ENCODE measurements at places on chromosomes 6 and 20.

- no peak for DNase-seq
These were observed 87.0 kb downstream of the SGK1 start for GRCh38 chr6:134230940-134231339.

DNA sequence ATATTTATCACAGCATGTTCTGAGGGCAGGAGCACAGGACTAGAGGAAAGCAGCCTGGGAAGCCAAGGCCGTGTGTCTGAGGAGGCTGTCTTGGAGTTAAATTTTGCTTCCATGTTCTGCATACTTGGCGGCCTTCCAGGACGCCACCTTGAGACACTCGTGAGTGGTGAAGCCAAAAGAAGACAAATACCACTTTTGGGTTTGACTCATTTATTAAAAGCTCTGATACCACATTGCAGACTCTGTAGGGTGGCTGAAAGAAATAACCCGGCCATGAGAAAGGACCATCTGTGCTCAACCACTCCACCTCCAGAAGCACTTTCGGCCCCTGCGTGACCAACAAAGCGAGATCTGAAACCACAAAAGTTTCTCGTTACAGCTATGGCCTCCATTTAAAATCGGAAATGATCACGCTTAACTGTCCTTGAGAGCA lies 120.0 kb downstream of the TMEM242 start:
- no peak for DNase-seq

- DNase-seq = no peak
These were observed 156.9 kb upstream of the BEND3 start for GRCh38 chr6:107272246-107272645.

DNA sequence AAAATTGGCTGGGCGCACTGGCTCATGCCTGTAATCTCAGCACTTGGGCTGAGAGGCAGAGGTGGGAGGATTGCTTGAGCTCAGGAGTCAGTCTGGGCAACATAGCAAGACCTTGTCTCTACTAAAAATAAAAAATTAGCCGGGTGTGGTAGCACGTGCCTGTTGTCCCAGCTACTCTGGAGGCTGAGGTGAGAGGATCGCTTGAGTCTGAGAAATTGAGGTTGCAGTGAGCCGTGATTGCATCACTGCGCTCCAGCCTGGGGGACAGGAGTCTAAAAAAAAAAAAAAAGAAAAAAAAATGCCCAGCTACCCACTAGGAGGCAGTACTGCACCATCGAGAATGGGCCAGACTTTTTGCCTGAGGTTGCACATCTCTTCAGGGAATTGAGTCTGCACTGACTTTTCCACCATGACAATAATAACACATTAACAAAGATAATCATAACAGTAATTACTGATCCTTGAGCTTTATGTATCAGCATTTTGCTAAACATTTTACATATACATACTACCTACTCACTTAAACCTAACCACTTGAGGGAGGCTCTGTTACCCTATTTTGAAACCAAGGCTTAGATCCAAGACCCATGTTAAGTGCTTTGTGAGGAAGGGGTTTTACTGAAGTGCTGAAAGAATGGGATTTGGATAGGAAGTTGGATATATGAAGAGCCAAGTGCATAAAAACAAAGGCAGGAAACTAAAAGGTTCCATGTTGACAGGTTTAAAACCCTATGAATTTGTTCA lies 21.0 kb downstream of the SRSF3 start:
- DNase-seq = no peak

- no peak for DNase-seq
These were observed 132.3 kb downstream of the TINAG start for GRCh38 chr6:54440549-54440948.

- DNase-seq = no peak
These were observed 16.2 kb upstream of the TREM1 start for GRCh38 chr6:41302638-41303037.

GRCh38 chr6:90860822-90861601 lies 274.1 kb upstream of the MAP3K7 start:
- no peak for DNase-seq

DNA sequence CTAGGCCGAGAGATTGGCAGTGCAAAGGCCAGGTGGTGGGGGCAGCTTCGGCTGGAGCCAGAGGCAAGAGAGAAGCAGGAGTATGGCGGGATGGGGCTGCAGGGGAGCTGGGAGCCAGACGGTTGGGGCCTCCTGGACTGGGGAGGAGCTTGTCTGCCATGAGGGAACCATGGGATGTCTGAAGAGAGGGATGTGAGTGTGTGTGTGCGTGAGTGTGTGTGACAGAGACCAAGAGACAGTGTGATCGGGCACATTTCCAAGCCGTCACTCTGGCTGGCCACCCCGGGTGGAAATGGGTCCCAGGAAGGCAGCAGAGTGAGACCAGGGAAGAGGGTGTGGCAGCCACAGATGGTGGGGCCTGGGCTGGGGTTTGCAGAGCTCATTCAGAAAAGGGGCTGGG lies 13.8 kb downstream of the PHACTR3 start:
- no peak for DNase-seq

GRCh38 chr6:109767961-109768360 lies 76.9 kb downstream of the FIG4 start:
- DNase-seq = no peak

DNA sequence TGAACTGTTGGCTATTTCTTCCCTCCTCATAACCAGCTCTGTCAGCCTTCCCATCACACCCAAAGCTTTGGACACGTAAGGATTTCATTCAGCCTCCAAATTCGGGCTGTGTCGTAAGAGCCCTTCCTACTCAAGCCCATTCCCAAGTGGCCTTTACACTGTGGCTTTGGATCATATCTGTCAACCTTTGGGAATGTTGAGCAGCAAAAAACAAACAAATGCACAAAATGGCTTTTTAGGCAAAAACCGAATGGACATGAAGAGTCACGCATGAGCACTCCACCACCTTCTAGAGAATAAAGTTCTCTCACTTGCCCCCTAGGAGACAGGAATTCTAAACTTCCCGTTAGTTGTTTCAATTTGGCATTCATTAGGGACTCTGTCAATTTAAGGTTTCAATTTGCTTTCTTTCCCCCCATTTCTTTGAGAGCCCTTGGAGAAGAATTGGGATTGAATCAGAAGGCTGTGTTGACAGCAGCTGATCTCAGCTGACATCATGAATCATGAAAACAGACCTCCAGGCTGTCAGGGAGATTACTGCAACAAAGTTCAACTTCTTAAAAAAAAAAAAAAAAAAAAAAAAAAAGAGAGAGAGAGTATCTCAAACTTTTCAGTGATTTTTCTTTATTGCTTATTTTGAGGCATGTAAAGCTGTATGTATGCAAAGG lies 110.3 kb downstream of the BCAS1 start:
- DNase-seq = no peak

- DNase-seq = no peak
These were observed 16.8 kb downstream of the RPL7L1 start for GRCh38 chr6:42896178-42896719.

DNA sequence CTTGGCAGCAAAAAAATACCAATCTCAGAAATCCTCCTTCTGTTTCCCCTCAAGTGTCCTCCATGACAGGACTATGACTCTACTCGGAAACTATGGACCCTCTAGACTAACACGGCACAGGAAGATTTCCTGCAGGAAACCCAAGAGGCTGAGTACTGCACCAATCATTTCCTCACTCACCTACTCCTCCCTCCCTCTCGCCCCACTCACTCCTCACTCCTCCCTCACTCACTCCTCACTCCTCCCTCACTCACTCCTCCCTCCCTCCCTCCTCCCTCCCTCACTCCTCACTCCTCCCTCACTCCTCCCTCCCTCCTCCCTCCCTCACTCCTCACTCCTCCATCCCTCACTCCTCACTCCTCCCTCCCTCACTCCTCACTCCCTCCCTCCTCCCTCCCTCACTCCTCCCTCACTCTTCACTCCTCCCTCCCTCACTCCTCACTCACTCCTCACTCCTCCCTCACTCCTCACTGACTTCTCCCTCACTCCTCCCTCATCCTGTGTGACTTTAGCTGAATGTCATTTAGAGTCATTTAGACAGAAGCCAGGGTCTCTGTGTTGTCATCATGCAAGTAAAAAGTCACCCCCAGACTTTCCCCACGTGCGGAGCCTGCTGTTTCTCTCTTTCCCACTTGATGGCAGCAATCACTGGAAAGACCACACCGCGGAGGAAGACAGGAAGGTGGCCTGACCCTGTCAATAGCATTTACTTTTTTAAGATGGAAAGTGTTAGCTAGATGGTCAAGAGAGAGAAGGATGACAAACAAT lies 226.8 kb upstream of the PDE10A start:
- DNase-seq = no peak

GRCh38 chr6:74689601-74690000 lies 516.3 kb downstream of the COL12A1 start:
- DNase-seq = no peak

GRCh38 chr20:31570021-31570463 lies 35.0 kb upstream of the ID1 start:
- DNase-seq = no peak

DNA sequence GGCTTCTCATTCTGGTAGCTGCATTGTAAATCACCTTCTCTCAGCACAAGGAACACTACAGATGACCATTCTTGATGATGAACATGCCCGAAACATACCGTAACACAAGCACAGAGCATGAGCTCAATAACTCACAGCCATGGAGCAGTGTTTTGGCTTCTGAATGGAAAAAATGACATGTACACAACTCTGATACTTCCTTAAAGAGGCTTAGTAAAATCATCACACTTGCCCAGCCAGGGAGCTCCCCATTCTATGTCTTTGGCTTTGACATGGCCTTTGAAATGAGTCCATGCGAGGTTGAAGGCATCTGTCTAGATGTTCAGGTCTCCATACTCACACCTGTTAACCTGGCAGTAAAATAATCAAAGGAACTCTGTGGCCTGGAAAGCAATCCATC lies 87.6 kb downstream of the MYB start:
- DNase-seq = no peak

- no peak for DNase-seq
These were observed 381.6 kb upstream of the CNR1 start for GRCh38 chr6:88547768-88548167.

DNA sequence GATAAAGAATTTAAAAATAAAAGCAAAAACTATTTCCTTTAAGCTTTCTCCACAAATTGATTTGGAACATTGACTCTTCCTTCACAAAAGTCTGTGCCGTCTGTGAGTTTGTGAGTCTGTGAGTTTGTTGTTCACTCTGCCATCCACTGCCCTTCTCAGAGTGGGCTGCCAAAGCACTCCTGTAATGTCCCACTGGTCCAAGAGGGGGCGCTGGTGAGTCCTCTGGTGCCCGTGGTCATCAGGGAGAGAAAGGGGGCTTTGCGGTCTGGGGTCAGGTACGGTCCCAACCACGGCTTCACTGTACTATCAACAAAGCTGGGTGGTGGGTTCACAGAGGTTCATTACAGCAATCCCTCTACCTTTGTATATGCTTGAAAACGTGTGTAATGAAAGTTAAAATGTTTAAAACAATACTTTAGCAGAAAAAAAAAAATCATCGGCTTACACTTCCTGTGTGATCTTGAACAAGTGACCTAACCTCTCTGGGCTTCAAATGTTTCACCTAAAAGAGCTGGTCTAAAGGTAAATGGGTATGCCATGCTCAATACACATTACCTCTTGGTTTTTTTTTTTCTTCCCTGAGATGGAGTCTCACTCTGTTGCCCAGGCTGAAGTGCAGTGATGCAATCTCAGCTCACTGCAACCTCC lies 5.6 kb upstream of the ANKRD60 start:
- no peak for DNase-seq

DNA sequence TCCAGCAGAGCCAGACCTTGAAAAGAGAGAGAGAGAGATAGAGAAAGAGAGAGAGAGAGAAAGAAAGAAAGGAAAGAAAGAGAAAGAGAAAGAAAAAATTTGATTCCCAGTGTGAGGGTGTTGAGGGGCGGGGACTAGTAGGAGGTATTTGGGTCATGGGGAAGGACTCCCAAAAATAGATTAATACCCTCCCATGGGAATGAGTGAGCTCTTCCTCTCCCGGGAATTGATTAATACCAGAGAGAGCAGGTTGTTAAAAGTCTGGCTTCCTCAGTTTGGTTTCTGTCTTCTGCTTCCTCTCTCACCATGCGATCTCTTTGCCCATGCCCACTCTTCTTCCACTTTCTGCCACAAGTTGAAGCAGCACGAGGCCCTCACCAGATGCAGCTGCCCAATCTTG lies 28.8 kb upstream of the CFAP206 start:
- DNase-seq = no peak

- no peak for DNase-seq
These were observed 224.3 kb downstream of the UBE3D start for GRCh38 chr6:82841309-82841708.

DNA sequence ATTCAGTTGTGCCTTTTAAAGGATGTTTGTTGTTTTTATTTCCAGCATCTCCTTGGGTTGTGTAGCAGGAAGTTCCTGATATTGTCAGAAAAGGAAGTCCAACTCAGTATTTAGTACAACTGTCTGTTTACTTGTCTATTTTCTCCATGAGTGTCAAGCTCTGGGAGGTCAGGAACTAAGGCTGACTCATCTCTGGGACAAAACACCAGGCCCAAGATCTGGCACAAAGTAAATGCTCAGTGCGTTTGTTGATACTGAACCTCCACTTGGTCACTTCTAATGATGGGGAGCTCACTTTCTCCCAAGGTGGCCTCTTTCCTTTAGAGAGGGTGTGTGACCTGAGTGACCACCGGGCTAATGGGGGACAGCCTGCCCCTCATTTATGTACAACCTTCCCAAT lies 12.6 kb upstream of the PIGU start:
- DNase-seq = no peak

- DNase-seq = no peak
These were observed 677.5 kb downstream of the HDGFL1 start for GRCh38 chr6:23246896-23247295.

- DNase-seq = no peak
These were observed 1.3 kb downstream of the EPB41L2 start for GRCh38 chr6:131061751-131062119.

- peak; percentile 58 for DNase-seq
These were observed at the start of gene BCL2L1 for GRCh38 chr20:31722257-31723068. TSS of gene BCL2L1 (minus strand) at chr20:31722868. CDS start at chr20:31722218, 650 bp downstream.

DNA sequence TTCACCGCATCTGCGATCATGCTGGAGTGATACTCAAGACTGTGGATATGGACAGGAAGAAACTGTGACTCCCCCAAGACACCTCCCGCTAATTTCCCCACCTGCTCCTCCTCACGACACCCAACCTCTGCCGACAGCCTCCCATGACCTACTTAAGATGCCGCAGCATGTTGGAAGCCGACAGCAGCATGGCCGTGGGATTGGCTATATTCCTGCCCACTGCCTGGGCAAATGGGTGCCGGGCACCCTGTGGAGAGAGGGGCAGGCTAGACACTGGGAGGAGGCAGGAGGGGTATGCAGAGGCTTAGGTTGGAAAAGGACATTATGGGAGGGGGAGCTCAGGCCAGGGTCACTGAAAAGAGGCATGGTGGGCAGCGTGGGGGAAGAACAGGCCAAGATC lies 4.5 kb downstream of the IDH3B start:
- DNase-seq = no peak

- DNase-seq = no peak
These were observed 10.8 kb downstream of the DDO start for GRCh38 chr6:110404607-110405006.

- DNase-seq = no peak
These were observed 93.8 kb upstream of the MARCKS start for GRCh38 chr6:113763311-113763766.

All from thoracic aorta (tissue), 2 donors.